Cardiac septum (tissue), 1 donor: ENCODE measurements at places on chromosomes 11 and 22.

DNA sequence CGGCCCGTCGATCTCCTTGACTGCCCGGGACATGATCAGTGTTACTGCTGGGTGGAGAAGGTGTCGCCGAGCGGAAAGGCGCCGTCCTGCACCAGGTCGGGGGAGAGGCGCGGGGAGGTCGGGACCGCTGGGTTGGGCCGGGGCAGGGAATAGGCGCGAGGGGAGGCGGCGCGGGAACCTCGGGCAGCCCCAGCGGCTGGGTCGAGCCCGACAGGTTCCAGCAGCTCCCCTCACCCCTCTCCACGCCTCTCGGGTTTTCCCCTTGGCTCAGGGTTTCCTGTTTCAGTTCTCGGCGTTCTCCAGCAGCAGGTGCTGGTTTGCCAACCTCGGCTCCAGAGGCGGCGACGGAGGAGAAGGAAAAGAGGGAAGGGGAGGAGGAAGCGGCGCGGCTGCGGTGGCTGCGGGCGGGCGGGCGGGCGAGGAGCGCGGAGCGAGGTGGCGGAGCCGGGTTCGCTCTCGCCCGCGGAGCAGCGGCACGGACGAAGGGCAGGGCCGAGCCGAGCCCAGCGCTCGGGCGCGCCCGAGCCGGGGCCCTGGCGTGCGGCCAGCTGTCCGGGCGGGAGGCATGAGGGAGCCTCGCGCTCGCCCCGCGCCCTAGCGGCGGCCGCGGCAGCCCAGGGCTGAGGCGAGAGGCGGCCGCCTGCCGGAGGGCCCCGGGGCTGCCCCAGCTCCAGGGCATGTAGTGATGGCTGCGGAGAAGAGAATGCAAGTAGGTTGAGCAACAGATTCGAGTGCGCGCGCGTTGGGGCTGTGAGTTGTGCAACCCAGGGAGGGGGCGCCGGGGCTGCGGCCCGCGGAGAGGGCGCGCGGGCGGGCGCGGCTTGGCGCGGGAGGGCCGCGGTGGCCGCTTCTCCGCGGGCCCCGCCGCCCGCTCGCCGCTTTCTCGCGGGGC lies at the start of gene ZC3H12C:
TSS of gene ZC3H12C (plus strand) at position 878 of the 892 bp plus-strand sequence. CDS start 20 bp downstream, outside the sequence.
- DNase-seq: peak; percentile 87

- no peak for DNase-seq
Measured at GRCh38 chr11:36156817-36157519, 132.3 kb downstream of the COMMD9 start.

GRCh38 chr11:118212131-118212725 lies 12.6 kb downstream of the JAML start:
- no peak for DNase-seq

DNA sequence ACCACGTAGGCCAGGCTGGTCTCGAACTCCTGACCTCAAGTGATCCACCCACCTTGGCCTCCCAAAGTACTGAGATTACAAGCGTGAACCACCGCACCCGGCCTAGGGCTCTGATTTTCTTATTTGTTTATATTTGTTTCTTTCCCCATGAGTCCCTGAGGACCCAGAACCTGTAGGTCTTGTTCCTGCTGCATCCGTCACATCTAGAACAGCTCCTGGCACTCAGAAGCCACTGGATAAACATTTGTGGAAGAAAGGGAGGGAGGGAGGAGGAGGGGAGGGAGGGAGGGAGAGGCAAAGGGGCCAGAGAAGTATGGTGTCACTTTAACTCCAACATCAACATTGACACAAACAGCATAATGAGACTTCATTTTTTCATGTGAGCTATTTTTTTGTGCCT lies 67.7 kb downstream of the CELSR1 start:
- DNase-seq: no peak

GRCh38 chr22:26550498-26551033 lies 38.3 kb upstream of the TFIP11 start:
- peak; percentile 88 for DNase-seq

DNA sequence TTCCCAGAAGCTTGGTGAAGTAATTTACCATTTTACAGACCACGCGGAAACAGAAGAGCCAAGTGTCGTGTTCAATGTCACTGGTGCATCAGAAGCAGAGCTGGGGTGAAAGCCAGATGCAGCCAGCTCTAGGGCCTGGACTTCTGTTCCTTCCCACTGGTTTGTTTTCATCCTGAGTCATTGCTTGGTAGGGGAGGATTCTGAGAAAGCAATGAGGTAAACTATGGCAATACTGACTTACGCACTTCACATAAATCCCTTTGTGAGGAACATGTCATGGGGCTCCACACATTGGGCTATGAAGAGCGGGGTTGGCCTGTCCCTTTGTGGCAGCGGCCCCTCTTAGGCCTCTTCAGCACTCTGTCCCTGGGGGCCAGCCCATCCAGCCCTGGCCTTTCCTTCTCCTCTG lies 52.4 kb upstream of the RBFOX2 start:
- no peak for DNase-seq

GRCh38 chr11:11583801-11584529 lies 37.8 kb downstream of the GALNT18 start:
- DNase-seq: no peak

DNA sequence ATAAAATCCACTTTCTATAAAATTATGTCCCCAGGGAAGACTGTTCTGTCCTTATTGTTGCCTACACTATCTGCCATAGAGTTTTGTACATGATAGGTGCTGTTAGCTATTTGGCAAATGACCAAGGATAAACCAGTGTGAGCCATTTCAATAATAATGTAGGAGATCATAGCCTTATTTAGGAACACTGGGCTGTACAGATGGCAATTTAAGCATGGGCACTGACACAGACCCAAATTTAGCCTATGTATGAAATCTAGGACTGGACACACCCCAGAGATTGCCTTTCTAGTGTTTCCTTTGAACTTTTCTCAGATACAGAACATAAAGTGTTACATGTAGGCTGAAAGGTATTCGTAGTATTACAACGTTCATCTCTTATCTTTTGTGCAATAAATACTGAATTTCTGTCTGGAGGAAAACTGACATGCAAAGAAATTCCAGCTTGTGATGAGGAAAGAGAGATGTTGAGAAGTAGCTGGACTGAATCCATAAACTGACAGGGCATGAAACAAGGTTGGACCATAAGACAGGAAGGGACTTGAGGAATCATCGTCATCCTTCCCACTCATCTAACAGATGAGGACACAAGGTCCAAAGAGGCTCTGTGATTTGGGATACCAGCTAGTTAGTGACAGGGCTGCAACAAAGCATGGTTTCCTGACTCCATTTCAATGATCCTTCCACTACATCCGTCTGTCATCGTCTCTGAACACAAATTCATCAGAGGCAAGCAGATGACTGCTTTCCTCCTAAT lies 60.3 kb downstream of the TMPRSS5 start:
- no peak for DNase-seq

GRCh38 chr11:125835748-125836147 lies 2.6 kb downstream of the PATE4 start:
- DNase-seq: no peak

GRCh38 chr11:65793144-65793581 lies 6.3 kb downstream of the OVOL1 start:
- no peak for DNase-seq

GRCh38 chr11:34379079-34379478 lies 21.3 kb upstream of the ABTB2 start:
- DNase-seq: no peak

DNA sequence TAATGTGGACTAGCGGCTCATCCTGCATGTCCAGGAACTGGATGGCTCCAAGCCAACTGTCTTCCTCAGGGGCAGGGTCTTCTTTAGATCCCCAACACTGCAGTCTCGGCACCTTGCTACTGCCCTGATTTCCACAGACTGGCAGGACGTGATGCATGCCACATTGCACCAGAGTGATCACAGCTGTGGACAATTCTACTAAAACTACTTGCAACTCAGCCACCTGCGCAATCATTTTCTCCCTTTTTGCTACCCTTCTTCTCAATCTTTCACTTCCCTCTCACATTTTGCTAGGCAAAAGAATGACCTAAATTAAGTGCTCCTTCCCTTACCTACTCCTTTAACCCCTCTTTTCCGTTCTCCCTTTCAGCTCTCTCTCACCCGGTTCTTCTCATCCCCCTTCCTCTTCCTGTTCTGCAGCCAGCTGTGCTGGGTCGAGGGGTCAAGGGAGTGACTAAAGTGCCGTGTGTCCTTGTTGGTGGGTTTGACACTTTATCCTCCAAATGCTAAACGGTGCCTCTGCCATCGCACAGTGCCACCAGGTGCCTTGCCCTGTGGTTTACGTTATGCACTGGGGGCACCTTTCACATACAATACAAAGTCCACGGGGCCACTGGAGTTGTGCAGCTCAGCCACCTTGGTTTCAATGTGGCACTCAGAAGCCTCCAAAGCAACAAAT lies 11.5 kb upstream of the PEX26 start:
- DNase-seq: no peak

DNA sequence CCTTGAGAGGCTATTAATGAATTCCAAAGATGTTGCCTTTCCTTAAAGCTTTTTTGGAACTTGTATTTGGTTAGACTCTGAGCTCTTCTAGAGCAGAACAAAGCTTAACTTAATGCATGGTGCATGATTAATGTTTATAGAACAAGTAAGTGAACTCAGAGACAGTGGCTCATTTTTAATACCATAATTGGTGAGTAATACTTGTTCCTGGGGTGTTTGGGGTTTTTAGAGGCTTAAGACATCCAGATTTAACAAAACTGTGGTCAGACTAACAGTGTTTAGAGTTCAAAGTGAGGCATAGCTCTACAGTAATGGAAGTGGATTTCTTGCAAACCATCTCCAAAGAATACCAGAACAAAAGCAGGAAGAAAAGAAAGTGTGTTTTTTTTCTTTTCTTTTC lies 73.7 kb upstream of the CTSC start:
- no peak for DNase-seq

- peak; percentile 81 for DNase-seq
Measured at GRCh38 chr11:78420796-78421209, 3.2 kb upstream of the GAB2 start.

- no peak for DNase-seq
Measured at GRCh38 chr11:71138737-71139425, 113.5 kb downstream of the SHANK2 start.

GRCh38 chr22:25051073-25051472 lies 98.6 kb downstream of the KIAA1671 start:
- DNase-seq: no peak

DNA sequence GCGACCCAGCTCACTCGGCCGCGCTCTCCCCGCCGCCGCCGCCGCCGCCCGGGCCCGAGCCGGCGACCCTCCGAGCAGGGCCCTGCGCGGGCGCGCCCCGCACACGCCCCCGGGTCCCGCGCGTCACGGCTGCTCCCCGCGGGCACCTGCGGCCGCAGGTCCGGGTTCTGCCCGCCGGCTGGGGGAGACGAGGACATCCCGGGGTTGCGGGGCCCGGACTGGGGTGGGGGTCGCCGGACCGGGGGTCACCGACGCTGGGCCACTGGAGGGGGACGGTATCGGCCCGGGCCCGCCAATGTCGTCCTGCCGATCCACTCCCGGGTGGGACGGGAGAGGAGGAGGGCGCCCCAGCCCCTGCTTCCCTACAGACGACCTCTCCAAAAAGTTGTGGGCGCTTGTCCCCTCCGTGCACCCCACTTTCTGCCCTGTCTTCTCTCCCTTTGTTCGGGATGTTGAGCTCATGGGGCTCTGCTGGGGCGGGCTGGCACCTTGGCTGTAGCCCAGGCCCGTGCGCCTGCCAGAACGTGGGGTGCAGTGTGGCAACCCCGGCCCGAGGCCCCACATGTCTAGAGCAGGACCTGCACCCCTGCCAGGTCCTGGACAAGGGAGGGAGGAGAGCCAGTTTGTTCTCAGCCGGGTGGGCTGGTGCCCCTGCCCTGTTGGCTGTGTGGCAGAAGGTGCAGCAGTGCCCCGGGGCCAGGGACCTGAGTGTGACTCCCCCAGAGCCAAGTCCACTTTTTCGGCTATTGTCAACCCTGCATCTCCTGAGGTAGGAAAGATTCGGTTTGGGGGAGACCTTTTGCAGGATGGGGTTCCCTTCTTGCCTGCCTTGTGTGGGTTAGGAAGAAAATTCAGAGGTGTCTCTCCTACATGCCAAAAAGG lies 40.2 kb upstream of the CELSR1 start:
- DNase-seq: no peak

DNA sequence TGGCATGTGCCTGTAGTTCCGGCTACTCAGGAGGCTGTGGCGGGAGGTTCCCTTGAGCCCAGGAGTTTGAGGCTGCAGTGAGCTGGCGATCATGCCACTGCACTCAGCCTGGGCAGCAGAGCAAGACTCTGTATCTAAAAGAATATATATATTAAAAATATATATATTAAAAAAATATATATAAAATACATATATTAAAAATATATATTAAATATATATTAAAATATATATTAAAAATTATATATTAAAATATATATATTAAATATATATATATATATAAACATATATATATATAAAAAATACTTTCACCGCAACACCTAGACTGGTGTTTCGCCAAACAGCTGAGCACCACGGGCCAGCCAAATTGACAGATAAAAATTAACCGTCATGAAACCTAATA lies 8.8 kb downstream of the TTC38 start:
- DNase-seq: no peak

GRCh38 chr22:39592081-39593065 lies 21.8 kb downstream of the CACNA1I start:
- DNase-seq: no peak

DNA sequence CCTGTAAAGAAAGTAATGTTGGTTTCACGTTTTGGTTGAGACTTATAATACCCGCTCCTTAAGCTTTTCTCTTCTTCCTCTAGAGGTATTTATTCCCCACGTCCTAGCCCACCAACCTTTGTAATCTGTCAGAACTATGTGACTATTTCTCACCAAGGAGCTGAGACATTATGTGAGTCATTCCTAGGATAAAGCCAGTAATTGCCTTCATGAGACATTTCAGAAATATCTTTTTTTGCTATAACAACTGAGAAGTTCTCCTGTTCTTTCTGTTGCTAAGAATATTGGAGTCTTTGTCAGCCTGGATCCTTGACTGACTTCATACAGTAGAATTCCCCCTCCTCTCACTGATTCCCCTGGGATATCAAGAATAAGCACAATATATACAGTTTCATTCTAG lies 1497.0 kb upstream of the TENM4 start:
- no peak for DNase-seq

GRCh38 chr22:36505998-36506635 lies 723 bp downstream of the FOXRED2 start:
- no peak for DNase-seq

GRCh38 chr22:25495285-25495684 lies 69.2 kb upstream of the GRK3 start:
- no peak for DNase-seq

DNA sequence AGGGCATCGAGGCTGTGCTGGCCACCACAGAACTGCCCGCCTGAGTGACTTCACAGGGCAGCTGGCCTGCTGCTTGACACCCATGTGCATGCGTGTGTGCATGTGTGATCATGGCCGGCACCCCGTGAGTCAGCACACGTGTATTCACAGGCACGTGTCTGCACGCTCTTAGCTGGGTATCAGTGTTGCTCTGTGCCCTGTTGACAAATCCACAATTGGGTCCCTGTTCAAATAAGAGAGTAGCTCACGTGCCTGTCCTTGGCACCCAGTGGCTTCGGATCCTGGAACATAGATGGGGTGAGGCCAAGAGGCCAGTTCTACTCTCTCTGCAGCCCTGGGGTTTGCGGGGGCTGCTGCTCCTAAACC lies 14.0 kb downstream of the B3GAT1 start:
- DNase-seq: no peak

GRCh38 chr11:9716275-9717039 lies 52.6 kb downstream of the SWAP70 start:
- DNase-seq: no peak
